ENCODE measurements at places on chromosomes 2 and 18.

GRCh38 chr18:50373561-50374219 lies 1.2 kb upstream of the SKA1 start:
- no peak for DNase-seq

DNA sequence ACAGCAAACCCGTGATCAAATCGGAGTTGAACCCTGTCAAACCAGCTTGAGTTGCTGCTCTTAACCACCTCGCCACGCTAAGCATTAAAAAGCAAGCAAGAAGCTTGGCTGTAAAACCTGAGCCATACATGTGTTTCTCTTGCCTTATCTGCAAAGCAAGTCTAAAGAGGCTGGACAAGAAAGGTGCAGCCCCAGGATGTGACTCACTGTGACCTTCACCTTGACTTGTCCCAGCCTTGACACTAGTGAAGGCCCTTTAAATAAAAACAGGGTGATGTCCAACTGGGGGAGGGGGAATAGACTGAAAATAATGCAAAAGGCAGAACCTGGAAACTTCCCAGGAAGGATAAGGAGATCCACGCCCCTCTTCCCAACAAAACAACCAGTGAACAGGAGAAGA lies 127.6 kb upstream of the NPAS2 start:
- DNase-seq: peak; percentile 1

DNA sequence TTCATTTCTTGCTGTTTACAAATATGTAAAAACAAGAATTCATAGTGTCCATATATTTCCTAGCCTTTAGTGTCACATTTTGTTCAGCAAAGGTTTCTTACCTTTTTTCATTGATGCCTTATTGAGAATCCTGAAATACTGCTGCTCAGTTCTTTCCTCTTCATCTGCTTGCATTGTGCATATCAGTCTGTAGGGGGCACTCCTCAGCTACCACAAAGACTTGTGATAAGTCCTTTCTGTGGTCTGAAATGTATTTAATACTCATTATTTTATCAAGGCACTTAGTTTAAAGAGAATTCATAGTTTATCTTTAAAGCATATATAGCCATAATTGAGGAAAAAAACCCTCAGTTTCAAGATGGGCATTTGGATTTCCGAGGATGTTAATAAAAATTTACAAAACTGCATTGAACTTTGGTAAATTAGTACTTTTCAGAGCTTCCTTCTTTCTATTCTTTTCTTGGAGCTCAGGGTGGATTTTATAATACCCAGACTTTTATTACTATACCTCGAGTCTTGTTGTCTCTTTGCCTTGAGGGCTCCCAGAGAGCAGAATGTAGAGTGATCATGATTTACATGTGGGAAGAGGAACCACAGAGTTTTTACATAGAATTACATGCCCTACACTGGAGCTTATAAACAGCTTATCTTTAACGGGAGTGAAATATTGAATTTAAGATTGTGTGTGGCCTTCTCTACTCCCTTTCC lies 570.1 kb downstream of the PLCL1 start:
- peak; percentile 42 for DNase-seq

- no peak for DNase-seq
Observed at GRCh38 chr2:224393157-224393872, 8.6 kb downstream of the FAM124B start.

DNA sequence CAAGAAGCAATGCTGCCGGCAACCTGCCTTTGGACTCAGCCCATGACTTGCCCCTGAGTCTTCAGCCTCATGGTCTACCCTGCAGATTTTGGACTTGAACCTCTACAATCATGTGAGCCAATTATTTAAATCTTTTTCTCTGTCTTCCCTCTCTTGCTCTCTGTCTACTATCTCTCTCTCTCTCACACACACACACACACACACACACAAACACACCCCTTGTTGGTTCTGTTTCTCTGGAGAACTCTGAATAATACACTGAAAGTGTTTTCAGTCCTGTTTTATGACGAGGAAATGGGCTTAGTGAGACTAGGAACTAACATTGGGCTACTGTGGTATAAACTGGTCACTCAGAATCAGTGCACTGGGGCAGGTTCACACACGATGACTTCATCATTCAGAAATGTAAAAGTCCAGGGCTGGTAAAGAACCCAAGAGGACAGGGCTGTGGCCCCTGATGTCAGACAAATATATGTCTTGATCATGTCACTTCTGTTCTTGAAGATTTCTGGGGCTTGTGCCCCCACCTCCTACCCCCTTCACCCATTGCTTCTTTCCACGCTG lies 266.1 kb upstream of the SIX2 start:
- DNase-seq: peak; percentile 73

GRCh38 chr2:68371581-68371980 lies 6.5 kb downstream of the PLEK start:
- peak; percentile 17 for DNase-seq

DNA sequence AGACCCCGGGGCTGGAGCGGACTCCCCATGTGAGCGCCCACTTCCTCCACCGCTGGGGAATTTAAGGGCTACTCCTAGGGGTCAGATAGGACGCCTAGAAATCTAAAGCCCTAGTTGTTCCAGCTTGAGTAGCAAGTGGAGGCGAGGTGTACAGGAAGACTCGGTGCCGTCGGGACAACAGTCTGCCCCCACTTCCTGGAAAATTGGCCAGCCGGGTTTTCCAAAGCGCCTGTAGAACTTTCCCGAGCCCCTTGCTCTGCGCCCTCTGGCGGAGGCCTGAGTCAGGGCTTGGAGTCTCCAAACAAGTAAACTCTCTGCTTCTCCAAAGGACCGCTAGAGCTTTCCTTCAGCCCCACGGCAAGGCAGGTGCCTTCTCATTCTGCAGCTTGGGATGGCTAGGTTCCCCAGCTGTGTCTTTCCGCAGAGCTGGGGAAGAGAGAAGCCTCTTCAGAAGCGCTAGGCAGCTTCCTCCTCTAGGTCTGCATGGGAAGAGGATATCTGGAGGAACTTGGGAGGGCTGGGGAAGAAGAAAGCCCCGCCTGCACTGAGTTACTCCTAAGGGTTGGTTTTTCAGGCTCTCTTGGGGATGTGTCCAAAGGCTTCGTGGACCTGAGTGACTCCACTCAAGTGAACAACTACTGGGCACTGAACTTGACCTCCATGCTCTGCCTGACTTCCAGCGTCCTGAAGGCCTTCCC lies 681 bp downstream of the SPR start:
- peak; percentile 83 for DNase-seq

GRCh38 chr2:223283771-223284170 lies 231.8 kb downstream of the KCNE4 start:
- no peak for DNase-seq

DNA sequence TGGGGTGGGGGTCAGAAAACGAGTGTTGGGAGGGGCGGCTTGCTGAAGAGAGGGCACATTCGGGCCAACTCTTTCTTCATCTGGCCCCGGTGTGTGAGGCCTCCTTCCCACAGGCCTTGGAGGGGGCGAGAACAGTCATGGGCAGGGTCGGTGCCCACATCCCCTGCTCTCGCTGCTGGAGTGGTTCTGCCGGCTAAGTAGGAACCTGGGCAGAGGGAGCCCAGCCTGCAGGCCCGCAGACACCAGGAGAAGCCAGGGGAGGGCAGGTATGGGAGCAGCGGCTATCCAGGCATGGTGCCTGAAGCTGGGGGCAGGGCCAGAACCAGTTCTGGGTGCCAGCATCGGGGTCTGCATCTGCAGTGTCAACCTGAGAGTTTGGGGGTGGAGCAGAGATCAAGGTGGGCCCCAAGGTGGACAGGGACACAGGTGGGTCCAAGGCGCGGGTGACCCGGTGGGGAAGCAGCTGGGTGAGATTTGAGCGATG lies 46.6 kb upstream of the HPCAL1 start:
- no peak for DNase-seq

DNA sequence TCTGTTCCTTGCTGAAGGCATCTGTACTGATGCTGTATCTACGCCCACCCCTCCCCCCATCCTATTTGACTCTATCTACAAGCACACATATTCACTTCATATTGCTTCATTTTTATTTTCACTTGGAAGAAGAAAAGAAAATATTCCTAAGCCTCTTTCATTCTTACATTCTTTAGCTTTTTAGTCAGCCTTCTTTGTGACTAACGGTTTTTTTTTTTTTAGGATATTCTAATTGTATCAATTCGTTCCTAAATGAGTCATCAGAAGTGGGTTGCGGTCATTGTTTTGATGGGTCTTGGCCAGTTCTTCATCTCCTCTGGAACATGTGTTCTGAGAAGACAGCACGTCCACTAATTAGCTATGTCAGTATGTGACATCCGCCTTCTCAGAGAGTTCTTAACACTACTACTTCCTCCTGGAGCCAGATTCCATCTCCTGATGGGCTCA lies 88.7 kb downstream of the MYO1B start:
- peak; percentile 65 for DNase-seq

DNA sequence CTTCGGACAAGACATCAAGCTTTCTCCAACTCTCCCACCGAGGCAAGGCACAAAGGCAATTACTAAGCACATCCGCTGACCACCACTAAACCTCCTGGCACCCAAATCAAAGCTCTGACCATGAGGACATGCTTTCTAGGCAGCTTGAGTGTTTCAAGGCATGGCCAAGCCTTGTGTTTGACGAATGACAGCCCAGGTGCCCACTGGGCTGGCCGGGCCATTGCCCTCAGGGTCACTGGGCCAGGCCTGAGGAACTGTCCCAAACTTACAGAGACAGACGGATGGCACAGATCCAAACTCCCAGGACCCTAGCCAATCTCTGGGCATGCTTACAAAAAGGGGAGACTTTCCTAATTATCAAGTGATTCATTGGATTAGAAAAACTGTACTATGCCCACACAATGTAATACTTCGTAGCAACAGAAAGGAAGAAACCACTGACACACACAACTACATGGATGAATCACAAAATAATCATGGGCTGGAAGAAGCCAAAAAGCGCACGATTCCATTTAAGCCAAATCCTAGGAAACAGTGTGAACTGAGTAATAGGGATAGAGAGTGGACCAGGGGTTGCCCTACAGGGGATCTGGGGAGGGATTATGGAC lies 20.2 kb downstream of the CRACDL start:
- peak; percentile 84 for DNase-seq

GRCh38 chr2:233680361-233681045 lies 1.2 kb upstream of the UGT1A7 start:
- DNase-seq: no peak

- DNase-seq: peak; percentile 40
Observed at GRCh38 chr2:32715391-32715841, 87.6 kb downstream of the TTC27 start.

DNA sequence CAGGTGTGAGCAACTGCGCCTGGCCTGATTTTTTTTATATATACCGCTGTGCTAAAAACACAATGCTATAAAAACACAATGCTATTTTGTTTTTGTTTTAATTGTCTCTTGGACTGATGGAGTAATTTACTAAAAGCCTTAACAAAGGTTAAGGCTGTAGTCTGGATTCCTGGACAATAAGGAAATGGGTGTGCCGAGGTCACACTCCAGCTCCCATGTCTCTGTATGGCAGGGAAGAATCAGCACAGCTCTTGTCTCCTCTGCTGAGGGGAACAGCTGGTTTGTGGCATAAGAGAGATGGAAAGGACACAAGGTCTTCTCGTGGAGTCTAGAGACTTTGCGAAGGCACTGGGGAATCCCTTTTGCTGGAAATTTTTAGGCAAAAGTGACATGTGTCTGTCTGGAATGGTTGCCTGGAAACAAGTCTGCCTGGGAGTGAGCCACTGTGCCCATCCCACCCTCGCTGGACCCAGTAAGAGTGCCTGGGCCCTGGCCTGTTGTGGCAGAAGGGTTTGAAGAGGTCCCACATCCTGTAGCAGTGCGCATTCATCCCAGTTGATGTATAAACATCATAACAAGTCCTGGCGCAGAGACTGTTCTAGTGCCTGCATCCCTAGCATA lies 73.1 kb downstream of the MAPK4 start:
- no peak for DNase-seq

DNA sequence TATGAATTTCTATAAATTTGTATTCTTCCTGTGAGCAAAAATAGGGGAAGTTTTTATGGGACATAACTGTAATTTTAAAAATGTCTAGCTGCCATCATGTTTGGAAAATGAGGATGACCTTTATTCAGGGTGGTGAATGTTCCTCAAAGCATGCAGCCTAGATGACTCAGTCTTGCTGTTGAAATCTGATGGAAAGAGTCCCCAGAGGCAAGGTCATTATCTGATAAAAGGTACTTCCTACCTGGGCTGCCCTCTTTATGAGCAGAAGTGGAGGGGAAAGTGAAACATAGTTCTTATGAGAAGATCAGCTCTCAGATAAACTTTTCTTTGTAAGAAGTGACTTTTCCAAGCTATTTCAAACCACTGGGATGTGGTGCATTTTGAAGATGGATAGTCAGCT lies 1144.7 kb upstream of the PIK3C3 start:
- peak; percentile 71 for DNase-seq

DNA sequence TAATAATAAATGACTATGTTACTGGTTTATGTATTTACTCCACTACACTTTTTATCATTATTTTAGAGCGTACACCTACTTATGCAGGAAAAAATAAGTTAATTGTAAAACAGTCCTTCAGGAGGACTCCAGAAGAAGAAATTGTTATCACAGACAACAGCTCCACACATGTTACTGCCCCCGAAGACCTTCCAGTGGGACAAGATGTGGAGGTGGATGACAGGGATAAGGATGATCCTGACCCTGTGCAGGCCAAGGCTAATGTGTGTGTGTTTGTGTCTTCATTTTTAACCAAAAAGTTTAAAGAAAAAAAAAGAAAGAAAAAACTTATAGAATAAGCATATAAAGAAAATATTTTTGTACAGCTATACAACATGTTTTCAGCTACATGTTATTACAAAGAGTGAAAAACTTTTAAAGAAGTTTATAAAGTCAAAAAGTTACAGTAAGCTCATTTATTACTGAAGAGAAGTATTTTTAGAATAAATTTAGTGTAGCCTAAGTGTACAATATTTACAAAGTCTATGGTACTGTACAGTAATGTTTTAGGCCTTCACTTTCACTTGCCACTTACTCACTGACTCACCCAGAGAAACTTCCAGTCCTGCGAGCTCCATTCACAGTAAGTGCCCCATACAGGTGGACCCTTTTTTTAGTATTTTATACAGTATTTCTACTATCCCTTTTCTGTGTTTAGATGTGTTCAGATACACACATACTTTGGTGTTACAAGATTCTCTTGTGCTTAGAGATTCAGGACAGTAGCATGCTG lies 7.5 kb downstream of the TGFBRAP1 start:
- peak; percentile 51 for DNase-seq

DNA sequence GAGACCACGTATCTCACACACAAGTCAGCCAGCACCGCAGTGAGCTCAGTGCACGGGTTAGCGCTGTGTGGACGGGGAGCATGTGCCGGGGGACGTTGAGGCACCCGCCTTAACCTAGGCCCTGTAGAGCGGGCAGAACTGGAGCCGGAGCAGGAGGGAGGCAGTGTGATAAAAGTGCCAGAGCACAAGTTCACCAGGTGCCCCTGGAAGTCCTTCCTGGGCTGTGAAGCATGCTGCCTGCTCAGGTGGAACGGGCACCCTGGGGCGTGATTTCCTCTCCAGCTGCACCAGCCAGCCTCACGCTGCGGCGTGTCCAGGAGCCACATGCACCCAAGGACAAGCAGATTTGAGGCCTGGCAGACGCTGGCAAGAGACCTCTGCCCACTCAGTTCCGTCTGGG lies 50.3 kb downstream of the ITGB1BP1 start:
- no peak for DNase-seq

DNA sequence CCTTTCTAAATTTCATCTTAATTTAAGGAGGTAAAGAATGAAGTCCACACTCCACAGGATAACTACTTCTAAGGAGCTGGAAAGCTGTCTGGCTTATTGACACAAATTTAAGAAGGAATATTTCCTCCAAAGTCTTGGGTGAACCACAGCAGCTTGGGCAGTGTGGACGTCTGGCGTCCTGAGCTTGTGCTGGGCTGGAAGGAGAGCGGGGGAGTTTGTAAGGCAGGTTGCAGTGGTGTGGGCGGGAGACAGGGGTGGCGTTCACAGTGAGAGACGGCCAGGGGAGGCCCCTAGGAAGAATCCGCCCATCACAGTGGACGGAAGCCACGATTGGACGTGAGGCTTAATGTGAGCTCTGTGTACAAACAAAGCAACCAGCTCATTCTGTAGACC lies 25.7 kb downstream of the ADI1 start:
- DNase-seq: peak; percentile 20

Data from mammary epithelial cell (primary cell).